Stimulated activated CD4-positive, alpha-beta T cell treated with anti-CD3 and anti-CD28 coated beads, Interleukin-2, amount 100 ng/mL, for 4 hours (primary cell): ENCODE measurements at places on chromosomes 6 and 20.

GRCh38 chr20:12740647-12741046, 268.1 kb upstream of the SPTLC3 start:
- no peak for DNase-seq

GRCh38 chr20:46268131-46268614, 40.1 kb downstream of the CDH22 start:
- DNase-seq, result no peak

GRCh38 chr6:132388291-132388690, 13.0 kb downstream of the MOXD1 start:
- DNase-seq, result no peak

- DNase-seq, result no peak
Observed at GRCh38 chr6:47111685-47112084, 69.6 kb upstream of the ADGRF1 start.

DNA sequence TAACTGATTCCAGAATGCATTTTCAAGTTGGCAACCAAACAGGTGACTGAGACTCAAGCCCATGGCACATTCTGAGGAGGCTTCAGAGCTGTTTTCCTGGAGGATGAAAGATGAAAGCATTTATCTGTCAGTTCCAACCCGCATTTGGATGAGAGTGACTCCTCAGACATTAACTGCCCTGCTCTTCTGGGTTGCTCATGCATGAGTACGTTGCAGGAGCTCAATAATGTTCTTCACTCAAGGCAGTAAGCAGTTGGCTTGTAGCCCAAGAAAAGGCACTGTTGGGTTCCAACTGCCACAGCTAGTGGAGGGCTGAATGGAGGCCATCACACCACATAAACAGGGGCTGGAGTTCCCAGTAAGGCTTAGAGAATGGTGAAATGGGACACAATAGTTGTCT, 155.3 kb downstream of the FUT9 start:
- DNase-seq, result no peak
